Renal cortical epithelial cell (primary cell): ENCODE measurements at places on chromosomes 11 and 22.
A peak's percentile ranks its signal among the peaks of the same experiment; 100 is the strongest.

DNA sequence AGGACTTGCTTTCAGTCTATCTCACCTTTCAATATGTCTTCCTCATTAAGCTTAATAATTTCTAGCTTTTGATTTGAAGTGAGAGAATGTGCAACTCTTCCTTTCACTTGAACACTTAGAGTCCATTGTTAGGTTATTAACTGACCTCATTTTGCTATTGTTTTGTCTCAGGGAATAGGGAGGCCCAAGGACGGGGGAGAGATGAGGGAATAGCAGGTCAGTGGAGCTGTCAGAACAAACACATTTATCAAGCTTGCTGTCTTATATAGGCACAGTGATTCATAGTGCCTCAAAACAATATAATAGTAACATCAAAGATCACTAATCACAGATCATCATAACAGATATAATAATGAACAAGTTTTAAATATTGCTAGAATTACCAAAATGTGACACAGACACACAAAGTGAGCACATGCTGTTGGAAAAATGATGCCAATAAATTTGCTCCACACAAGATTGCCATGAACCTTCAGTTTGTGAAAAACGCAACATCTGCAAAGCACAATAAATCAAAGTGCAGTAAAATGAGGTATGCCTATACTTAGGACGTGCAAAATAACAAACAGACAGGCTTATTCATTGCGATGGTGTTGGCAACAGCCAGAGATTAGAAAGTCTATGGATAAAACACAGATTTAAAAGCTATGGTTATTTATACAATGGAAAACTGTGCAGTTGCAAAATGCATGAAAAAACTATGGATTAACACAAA lies 106.3 kb upstream of the TEAD1 start:
- peak; percentile 46 for DNase-seq

DNA sequence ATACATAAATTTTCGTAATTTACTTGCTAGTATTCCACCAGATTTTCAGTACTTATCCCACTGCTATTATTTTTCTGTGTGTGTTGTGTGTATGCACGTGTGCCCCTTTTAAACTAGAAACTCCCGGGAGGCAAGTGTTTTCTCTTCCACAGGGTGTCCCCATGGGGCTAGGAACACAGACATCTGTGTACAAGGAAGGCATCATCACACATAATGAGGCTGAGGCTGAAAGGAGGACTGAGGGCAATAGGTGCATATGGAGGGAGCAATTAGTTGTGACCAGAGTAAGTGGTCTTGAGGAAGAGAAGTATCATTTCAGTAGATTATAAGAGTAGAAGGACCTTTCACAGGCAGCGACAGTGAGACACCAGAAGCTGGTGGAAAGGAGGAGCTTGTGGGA lies 2.1 kb upstream of the DPAGT1 start:
- no peak for DNase-seq

DNA sequence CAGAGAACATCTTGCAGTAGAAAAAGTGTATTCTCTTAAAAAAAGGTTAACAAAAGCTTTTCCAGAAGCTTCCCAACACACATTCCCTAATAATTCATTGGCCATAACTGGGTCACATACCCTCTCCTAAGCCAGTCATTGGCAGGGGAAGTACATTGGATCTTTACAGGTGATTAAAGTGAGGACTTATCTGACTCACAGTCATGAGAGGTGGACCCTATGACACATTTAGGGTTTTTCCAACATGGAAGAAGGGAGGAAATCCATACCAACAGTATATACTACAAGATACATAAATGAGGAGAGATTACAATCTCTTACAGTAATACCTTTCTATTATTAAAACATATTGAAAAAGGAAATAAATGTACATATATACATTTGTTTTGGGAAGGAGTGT lies 72.2 kb downstream of the CCDC73 start:
- peak; percentile 9 for DNase-seq

DNA sequence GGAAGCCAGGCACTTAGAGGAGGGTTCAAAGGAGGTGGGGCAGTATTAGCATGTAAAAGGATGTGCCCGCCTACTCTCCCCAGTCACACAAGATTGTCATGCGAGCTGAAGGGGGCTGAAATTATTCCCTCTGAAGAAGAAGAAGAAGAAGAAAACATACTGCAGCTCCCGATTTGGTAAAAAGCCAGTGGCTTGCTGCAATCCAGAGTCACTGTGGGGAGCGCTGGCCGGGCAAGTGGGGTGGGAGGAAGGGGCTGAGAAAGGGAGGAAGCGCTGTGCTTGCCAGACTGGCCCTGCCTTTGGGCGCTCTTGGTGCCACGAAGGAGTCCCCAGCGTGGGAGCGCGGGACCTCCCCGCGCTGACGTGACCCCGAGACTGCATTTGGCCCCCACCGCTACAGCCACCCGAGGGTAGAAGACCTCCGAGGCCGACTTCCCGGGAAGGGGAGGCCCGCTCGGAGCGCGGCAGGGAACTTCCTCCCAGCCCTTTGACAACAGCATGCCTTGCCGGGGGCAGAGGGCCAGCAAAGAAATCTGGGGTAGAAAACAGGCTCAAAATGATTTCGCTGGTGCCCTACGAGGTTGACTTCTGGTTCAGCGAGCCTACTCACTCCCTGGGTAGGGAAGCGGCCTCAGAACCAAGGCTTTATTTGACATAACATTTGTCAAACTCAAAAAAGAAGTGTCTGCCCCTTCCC lies 906.3 kb downstream of the DLG2 start:
- DNase-seq, result no peak

DNA sequence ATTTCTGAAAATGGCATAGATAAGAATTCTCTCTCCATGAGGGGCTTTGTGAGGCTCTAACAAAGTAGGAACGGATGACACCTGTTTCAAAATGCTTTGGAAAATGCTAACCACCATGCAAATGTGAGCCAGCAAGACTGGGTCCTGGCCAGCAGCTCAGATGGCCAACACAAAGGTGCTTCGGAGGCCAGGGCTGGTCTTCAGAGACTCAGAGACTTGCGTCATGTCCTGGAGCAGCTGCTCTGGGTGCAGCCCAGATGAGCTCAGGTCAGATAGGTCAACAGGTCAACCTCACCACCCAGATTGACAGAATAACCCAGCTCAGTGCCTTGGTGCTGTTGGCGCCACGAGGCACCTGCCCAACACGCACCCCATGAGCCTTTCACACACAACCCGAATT lies 12.0 kb upstream of the TMEM121B start:
- no peak for DNase-seq

GRCh38 chr11:11769362-11769761 lies 72.4 kb upstream of the USP47 start:
- DNase-seq, result no peak

GRCh38 chr11:7246179-7246578 lies 5.5 kb upstream of the SYT9 start:
- no peak for DNase-seq

DNA sequence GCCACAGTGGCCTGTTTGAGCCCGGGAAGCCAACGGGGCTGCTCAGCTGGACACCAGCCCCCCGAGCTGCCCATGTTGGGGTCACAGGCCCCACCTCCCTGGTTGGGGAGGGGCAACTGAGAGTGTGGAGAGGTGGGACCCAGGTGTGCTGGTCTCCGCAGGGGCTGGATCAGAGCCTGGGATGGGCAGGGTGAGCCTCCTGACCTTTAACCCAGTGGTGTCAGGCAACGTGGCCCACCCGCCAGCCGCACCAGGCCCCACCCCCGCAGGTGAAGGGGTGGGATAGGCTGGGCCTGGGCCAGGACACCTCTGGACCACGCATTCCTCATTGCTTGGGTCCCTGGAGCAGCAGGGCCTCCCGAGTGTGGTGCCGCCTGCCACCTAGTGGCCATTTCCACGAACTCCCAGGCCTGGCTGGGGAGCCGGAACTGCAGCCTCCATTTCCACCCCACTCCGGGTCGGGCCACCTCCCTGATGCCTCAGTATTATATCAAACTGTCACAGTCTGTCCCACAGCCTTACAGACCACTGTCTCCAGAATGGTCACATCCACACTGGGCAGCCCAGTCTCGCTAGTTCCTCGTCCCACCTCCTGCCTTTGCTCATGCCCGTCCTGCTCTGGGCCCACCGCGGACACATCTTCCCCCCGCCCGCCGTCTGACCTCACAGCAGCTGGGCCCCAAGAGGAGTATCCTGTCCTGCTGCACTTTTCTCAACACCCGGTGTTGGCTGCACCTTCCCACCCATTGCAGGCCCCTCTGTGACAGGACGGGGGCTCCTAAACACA lies 13.3 kb upstream of the PPP6R3 start:
- peak; percentile 31 for DNase-seq

DNA sequence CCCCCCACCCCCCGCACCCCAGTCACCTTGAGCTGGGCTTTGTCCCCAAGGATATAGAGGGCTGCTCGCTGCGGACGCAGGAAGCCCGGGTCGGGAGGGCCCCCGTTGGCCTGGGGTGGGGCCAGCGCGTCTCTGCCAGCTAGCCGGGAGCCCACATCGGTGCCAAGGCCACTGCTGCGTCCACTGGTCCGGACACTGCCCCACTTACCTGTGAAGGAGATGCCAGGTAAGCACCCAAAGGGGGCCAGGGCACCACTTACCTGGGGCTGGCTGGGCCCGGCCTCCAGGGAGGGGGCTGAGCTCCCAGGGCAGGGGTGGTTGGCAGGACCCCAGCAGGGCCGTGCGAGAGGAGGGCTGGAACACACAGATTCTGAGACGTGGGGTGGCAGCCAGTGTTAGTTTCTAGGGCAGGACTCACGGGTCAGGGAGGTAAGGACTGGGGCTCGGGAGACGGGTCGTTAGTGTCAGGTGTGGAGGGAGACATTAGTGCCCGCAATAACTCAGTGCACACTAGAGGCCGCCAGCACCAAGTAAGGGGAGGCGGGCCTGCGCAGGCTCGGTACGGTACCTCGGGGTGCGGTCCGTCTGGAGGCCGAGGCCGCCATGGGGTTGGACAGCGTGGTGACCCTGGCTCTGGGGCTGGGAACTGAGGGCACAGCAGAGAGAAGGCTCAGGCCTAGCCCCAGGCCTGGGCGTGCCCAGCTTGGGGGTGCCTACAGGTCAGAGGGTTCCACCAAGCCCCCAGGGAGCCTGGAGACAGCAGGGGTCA lies 18.2 kb downstream of the SBF1 start:
- DNase-seq, result no peak
